Fibroblast of the aortic adventitia (primary cell): ENCODE measurements at places on chromosomes 1 and 21. TPM values are rescaled to one million over a fixed set of nuclear protein-coding genes. Genes with fewer than 3 reads are reported as not detected.
A peak's percentile ranks its signal among the peaks of the same experiment; 100 is the strongest.

GRCh38 chr1:184621260-184621659 lies 133.4 kb downstream of the EDEM3 start:
- peak; percentile 91 for DNase-seq

GRCh38 chr1:228400237-228400651 lies 6.4 kb downstream of the TRIM11 start:
- no peak for DNase-seq

- no peak for DNase-seq
These were observed 3934.3 kb downstream of the SRGAP2C start for GRCh38 chr1:125119024-125119441.

DNA sequence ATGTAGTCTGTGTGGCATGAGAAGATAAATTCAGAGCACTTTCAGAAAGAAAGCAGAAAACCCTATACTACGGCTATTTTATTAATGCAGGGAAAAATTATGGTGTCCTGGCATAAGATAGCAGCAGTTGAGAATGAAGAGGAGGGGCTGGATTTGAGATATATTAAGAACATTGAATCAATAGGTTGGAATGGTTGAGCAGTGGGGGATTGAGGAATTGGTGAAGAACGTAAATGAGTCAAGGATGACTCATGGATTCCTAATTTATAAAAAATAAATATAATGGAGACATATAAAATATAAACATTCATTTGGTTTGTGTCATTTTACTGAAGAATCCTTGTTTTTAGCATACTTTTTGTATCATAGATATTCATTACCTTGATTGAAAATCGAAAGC lies 234.3 kb upstream of the ADAMTS5 start:
- DNase-seq: peak; percentile 39

- peak; percentile 84 for DNase-seq
These were observed 91.6 kb upstream of the TTC39A start for GRCh38 chr1:51421964-51422363.

GRCh38 chr21:43322805-43323204 lies 104.1 kb downstream of the SIK1 start:
- no peak for DNase-seq

DNA sequence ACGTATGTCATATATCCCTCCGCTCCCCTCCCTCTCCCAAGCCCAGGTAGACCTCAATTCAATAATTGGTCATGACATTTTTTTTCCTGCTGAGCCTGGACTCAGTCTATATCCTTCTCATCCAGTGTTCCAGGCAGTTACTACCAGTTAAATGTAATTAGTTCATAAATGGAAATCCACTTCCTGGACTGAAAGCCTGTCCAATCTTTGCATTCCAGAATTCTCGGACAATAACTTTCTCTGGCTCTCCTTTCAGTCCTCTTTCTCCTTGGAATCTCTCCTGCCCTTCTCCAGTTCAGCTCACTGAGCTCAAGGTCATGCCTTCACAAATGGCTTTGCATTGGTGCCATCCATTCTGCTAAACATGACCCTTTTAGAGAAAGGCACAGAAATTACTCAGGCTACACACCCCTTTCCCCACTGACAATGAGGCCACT lies 34.8 kb downstream of the VWA5B1 start:
- peak; percentile 6 for DNase-seq

STX12 gene
- 57.6 and 79.6 TPM in 2 replicates for total RNA-seq

SGIP1 gene
- total RNA-seq: 2.1 and 21.1 TPM in 2 replicates

TOMM20 gene
- total RNA-seq: 96.5 and 107 TPM in 2 replicates

PDE4B gene
- total RNA-seq: 2.3 and 8.7 TPM in 2 replicates
